Stimulated activated CD4-positive, alpha-beta T cell treated with anti-CD3 and anti-CD28 coated beads, Interleukin-2, amount 100 ng/mL, for 48 hours (primary cell): ENCODE measurements at places on chromosomes 3 and 15.
A peak's percentile ranks its signal among the peaks of the same experiment; 100 is the strongest.

DNA sequence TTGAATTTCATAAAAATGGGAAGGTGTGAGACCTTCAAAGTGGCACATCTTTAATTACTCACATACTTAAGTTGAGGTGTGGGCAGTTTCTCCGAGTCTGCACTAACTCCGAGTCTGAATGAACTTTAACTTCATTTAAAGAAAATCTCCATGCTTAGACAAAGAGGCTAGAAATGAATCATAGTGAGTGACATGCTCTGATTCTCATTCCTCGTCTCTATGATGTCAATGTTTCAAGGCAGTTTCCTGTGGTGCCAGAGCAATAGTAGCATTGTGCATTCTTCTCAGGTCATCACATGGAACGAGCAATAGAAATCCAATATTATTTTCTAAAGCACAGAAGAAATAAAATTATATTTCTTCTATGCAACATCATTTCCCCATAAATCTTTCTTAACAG lies 224.8 kb downstream of the KCNMB2 start:
- no peak for DNase-seq

DNA sequence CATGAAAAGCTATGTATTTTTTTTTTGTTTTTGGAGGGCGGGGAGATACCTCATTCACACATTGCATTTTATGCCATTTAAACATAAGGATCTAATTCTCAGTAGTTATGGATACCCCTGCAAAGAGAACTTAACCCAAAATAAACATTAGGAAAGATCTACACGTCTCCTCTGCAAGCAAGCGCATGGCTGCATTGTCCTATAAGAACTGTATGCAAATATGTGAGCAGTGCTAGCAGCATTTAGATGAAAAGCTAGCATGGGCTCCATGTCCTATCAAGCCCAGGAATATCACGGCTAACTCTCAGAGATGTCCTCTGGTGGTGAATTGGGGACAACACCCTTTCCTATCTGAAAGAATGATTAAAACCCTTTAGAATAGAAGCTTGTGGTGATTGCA lies 292.8 kb downstream of the MEX3B start:
- DNase-seq = no peak

DNA sequence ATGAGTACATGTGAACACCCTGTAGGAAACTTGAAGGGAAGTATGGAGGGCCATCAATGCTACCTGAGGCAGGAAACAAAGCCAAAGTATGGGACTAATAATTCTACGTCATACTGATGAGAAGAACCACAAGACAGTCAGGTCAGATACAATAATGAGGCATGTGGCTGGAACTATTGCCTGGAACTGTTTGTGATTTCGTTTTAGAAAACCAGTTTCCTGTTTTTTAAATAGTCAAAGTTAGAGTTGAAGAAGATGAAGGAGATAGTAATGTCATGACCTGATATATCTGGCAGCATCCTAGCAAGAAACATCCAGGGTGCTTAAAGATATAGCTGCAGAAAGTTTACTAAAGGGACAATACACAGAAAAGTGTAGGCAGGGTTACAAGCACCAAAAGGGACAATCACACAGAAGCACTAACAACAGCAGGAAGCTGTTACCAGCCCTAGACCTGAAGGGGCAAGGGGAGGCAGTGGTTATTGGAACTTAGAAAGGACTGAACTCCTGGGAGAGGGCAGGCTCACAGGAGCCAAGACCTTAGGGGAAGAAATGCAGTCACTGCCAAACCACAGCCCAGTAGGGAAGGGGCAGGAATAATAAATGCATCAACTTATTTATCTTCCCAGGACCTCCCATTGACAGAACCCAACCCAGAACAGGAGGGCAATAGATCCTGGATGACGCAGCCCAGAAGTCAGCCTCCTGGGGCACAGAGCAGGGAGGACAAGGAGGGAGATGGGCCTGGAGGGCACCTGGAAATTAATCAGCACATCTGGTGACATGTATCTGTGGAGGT lies 302.1 kb upstream of the STT3B start:
- DNase-seq = no peak

- no peak for DNase-seq
Measured at GRCh38 chr3:109118584-109118983, 650 bp upstream of the MORC1 start.

- DNase-seq = no peak
Measured at GRCh38 chr3:178711753-178712152, 175.5 kb downstream of the KCNMB2 start.

- DNase-seq = peak; percentile 29
Measured at GRCh38 chr15:74906067-74906449, 593 bp downstream of the FAM219B start.

GRCh38 chr3:44890258-44890657 lies 15.8 kb downstream of the TGM4 start:
- DNase-seq = no peak

GRCh38 chr15:34609102-34610057 lies 25.9 kb upstream of the GOLGA8B start:
- no peak for DNase-seq

GRCh38 chr15:31361764-31362515 lies 35.3 kb downstream of the KLF13 start:
- no peak for DNase-seq

GRCh38 chr3:64341296-64341695 lies 116.0 kb upstream of the PRICKLE2 start:
- no peak for DNase-seq

GRCh38 chr3:177538750-177539730 lies 341.8 kb upstream of the TBL1XR1 start:
- no peak for DNase-seq

- no peak for DNase-seq
Measured at GRCh38 chr15:44101286-44101685, 93.8 kb downstream of the FRMD5 start.

GRCh38 chr3:127535901-127536829 lies 54.4 kb downstream of the TPRA1 start:
- DNase-seq = no peak

DNA sequence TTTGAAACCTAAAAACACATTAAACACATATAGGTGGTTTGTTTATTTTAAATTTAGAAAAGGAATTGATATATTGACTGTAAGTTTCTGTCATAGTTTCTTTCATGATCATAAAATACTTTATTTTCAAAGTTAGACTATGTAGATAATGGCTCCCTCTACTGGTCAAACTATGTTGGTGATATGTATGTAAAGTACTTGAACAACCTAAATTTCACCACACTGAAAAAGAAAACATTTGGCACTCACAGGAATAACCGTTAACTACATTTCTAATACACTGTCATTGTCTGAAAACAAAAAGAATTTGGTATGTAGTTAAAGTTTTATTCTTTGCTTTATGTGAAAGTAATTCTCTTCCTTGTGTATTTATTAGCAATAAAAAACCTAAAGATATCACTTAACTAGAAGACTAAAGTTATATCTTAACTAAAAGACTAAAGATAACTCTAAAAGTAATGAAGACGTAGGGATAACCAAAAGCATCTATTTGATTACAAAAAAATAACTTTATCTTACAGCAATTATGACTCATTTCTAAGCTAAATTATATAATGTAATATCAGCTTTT lies 427.5 kb downstream of the VGLL3 start:
- no peak for DNase-seq

GRCh38 chr3:29590012-29590411 lies 309.1 kb downstream of the RBMS3 start:
- DNase-seq = no peak

- DNase-seq = no peak
Measured at GRCh38 chr15:63972801-63973200, 73.5 kb downstream of the DAPK2 start.

- no peak for DNase-seq
Measured at GRCh38 chr15:62920682-62921502, 121.7 kb upstream of the TPM1 start.

GRCh38 chr15:87597346-87598052 lies 659.0 kb downstream of the NTRK3 start:
- DNase-seq = no peak

DNA sequence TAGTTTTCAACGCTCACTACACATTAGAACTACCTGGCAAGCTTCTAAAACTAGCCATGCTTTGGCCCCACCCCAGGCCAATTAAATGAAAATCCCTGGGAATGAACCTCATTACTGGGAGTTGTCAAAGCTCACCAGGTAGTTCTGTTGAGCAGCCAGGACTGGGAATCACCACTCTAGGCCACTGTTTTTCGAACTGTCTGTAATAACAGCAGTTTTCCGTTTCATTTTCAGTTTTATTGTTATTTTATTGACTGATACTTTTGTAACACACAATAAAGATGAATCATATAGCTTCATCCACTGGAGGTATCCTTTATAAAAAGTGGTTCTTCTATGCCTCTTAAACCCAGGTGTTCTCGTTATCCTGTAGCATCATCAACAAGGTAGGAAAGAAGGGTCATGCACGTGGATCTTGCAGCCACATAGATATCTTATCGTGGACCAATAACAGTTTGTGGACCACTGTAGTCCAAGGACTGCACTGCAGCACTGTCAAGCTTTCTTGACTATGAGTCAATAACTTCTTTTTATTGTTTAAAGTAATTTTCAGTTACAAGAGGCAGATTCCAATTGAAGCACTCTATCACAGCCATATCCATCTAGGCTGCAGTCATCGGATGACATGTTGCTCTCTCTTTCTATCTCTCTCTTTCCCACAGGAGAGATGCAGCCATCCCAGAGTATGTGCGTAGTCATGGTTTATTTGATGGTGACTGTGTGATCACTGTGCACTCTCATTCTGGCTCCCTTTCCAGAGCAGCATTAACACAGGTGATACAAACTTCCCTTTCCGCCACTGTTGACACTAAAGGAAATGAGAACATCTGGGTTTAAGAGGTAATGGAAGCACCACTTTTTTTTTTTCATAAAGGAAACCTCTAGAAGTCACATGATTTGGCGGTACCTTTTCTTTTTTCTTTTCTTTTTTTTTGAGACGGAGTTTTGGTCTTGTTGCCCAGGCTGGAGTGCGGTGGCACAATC lies 39.0 kb upstream of the BLM start:
- DNase-seq = no peak

DNA sequence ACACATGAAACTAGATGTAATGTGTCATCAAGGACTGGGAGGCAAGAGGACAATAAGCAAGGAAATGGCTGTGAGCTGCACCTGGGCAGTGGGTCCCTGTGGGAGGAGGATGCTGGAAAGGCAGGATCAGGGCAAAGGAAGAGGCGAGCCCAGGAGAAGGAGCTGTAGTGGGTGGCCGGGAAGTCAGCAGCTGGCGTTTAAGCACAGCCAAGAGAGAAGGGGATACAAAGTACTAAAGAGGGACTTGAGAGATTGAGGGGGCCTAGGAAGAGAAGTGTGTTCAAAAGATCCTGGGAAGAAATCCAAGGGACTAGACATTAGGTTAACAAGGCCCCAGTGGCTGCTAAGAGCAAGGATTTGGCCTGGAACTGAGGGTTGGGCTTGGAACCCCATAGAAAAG lies 188.5 kb upstream of the SLC24A5 start:
- no peak for DNase-seq

DNA sequence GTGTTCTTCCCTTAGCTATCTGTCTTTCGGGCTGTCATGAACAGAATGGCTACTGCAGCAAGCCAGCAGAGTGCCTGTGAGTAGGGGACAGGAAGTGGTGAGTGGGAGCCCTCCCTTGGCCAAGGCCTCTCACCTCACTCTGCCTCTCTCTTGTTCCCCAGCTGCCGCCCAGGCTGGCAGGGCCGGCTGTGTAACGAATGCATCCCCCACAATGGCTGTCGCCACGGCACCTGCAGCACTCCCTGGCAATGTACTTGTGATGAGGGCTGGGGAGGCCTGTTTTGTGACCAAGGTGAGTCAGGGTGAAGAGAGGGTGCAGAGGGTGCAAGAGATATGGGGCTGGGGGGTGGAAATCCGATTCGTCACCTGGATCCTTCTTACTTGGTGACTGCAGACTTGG lies 3.0 kb downstream of the DLL4 start:
- no peak for DNase-seq

DNA sequence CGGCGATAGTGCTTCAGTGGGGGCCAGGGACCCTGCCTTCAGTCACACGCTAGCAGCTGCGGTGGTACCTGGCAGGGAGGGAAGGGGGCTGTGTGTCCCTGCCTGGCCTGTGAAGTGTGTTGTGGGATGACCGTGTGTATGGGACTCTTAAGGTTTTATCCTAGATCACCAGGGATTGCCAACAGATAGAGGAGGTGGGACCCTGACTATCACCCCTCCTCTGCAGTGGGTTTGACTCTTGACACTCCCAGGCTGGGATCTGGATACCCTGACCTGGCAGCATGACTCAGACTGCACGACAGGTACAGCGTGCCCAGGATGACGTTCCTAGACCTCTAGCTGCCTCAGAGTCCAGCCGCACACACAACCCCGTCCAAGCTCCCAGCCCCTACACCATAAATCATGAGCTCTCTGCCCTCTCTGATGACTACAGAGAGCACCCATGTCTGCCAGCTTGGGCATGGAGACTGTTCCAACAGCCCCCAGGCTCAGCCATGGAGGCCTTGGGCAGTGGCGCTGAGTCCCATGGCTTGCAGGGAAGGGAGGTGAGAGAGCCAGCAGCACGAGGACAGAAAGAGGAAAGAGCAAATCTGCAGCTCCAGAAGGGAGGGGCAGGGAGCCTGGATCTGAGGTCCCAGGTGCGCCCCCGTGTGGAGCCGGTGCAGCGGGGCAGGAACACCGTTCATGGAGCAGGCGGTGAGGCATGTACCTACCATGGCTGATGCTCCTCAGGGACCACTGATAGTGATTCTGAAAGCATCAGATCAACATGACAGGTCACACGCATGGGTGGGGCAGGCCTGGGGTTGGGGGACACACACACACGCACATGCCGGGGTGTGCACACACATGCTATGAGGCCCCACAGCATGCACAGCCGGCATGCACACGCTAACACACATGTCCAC lies 71.0 kb downstream of the ADAMTS7 start:
- peak; percentile 73 for DNase-seq

DNA sequence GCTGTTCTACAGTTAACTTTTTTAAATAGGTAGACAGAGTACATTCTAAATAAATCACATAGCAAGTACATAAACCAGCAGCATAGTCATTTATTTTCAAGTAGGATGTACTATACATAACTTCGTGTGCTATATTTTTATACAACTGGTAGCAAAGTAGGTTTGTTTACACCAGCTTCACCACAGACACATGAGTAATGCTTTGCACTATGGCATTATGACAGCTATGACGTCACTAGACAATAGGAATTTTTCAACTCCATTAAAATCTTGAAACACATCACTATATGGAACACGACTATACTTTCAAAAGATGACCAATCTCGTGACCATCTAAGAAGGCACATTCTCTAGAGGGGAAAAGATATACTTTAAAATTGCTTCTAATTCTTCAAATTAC lies 3.5 kb downstream of the TEX55 start:
- DNase-seq = no peak

GRCh38 chr15:88702983-88703382 lies 64.2 kb downstream of the ISG20 start:
- DNase-seq = no peak
